ENCODE measurements at places on chromosomes 5 and 9.
A peak's percentile ranks its signal among the peaks of the same experiment; 100 is the strongest.

GRCh38 chr9:97297889-97298288 lies 9.6 kb upstream of the CCDC180 start:
- no peak overlapping the region for H3K4me3 ChIP-seq
- H3K27me3 ChIP-seq = no peaks in the 10 kb centered on the region
- DNase-seq = no peak
- no peaks in the 10 kb centered on the region for H3K4me1 ChIP-seq

- no peaks in the 10 kb centered on the region for H3K27me3 ChIP-seq
- no peaks in the 10 kb centered on the region for H3K4me1 ChIP-seq
- H3K36me3 ChIP-seq = no peaks in the 10 kb centered on the region
- H3K4me3 ChIP-seq = peak overlapping the region; percentile 45
- peak; percentile 91 for DNase-seq
Measured at GRCh38 chr5:142024771-142025304, 12.0 kb upstream of the GNPDA1 start.

- no peak for DNase-seq
- H3K4me3 ChIP-seq = no peak overlapping the region
- no peaks in the 10 kb centered on the region for H3K36me3 ChIP-seq
- H3K27ac ChIP-seq = no peak overlapping the region
- H3K27me3 ChIP-seq = no peaks in the 10 kb centered on the region
Measured at GRCh38 chr9:18472435-18472834, 1.5 kb upstream of the ADAMTSL1 start.

DNA sequence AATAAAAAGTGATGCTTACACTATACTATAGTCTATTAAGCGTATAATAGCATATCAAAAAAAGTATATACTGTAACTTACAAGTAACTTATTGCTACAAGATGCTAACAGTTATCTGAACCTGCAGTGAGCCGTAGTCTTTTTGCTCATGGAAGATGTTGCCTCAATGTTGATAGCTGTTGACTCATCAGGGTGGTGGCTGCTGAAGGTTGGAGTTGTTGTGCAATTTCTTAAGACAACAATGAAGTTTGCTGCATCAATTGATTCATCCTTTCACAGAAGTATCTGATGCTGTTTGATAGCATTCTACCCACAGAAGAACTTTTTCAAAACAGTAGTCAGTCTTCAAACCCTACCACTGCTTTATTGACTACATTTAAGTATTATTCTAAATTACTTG lies 7.8 kb upstream of the C9orf40 start:
- DNase-seq = no peak
- no peak overlapping the region for H3K27ac ChIP-seq
- no peaks in the 10 kb centered on the region for H3K36me3 ChIP-seq
- H3K4me1 ChIP-seq = no peaks in the 10 kb centered on the region

DNA sequence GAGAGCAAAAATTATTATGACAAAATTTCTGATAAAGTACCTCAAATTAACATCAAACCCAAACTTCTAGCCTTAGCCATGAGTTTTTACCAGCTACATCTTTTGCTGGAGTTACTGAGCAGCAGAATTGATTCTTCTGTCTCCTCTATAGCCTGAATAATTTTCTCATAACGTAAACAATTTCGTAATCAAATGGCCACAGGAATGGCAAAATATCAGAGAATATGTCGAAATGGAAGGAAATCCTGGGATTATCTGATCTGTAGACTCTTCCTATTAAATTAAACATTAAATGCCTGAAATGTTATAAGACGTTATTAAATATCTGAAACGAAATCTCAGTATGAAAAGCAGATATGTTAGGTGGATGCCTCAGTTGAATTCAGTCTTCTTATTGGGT lies 41.1 kb downstream of the LURAP1L start:
- H3K4me1 ChIP-seq = no peaks in the 10 kb centered on the region
- no peaks in the 10 kb centered on the region for H3K27me3 ChIP-seq
- no peak overlapping the region for H3K4me3 ChIP-seq
- H3K27ac ChIP-seq = peak overlapping the region; percentile 75
- H3K36me3 ChIP-seq = no peaks in the 10 kb centered on the region
- no peak for DNase-seq

DNA sequence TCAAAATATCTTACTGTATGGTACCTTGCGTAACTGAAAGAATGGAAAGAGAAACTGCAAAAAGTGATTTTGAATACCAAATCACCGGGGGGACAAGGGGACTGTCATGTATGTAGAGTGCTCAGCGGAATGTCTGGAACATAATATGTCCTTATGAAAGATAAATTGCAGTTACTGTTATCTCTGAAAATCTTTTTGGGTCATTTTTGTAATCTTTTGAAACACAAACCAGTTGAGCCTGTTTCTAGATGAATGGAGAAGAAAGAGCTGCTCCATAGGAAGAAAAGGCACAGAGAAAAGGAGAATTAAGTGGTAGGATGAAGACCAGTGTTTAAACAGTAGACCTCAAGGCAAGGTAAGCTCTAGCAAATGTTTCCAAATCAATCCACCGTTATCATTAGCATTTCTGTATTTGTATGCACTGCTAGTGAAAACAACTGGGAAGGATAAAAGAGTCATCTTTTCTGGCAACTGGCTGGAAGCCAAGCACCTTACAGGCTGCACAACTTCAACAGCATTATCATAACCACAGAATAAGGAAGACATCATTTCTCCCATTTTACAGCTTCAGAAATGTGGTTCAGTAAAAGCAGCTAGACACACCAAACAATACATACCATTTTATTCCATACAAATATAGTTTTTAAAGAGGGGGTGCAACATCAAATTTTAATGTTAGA lies 158.5 kb downstream of the TRPM3 start:
- H3K36me3 ChIP-seq = no peaks in the 10 kb centered on the region
- no peak overlapping the region for H3K27ac ChIP-seq
- no peaks in the 10 kb centered on the region for H3K4me1 ChIP-seq
- no peak for DNase-seq

DNA sequence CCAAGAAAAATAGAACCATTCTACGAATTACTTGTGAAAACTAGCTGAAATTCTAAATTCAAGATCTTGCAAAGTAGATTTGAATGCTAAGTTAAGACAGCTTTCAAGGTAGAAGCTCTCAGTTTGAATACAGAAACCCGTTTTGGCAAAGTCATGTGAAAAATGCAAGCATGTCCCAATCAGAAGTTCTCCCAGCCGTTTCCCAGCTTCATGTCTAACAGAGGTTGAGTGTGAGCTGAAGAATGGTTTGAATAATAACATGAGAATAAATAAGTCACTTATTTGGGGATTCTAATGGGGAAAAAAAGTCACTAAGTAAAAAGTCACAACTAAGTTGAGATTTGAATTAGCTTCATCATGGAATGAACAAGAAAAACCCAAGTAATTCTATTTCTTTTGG lies 152.5 kb upstream of the MAP3K1 start:
- no peaks in the 10 kb centered on the region for H3K36me3 ChIP-seq
- H3K27me3 ChIP-seq = no peaks in the 10 kb centered on the region
- DNase-seq = no peak

GRCh38 chr5:79924936-79925893 lies 65.8 kb downstream of the MTX3 start:
- no peak overlapping the region for H3K27ac ChIP-seq
- no peaks in the 10 kb centered on the region for H3K36me3 ChIP-seq
- DNase-seq = no peak
- no peaks in the 10 kb centered on the region for H3K27me3 ChIP-seq
- H3K4me1 ChIP-seq = no peaks in the 10 kb centered on the region
- H3K4me3 ChIP-seq = no peak overlapping the region

DNA sequence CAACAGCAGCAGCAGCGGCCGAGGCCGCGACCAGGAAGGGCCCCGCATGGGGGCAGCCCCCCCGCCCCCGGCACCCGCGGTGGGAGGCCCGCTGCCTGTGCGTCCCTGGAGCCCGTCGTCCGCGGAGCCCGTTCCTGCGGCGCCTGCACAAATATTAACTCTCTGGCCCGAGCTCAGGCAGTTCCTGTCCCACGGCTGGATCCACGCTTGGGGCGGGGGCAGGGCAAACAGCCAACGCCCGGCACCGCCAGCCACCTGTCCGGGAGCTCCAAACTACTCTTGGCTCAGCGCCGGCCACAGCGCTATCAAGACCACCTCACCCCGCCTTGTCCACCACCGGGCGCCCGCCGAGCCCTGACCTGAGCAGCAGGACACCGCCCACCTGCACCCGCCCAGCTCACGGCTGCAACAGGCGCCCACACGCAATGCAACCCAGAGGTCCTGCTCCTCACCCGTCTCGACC lies at the start of gene LRRC26:
Gene LRRC26 (minus strand): TSS at position 156 of the 463 bp plus-strand sequence. CDS start 108 bp downstream, at position 48.
- no peaks in the 10 kb centered on the region for H3K4me1 ChIP-seq
- H3K27ac ChIP-seq = no peak within 1 kb of the TSS
- no peaks in the 10 kb centered on the region for H3K36me3 ChIP-seq
- DNase-seq = no peak
- peak within 1 kb of the TSS; percentile 19 for H3K4me3 ChIP-seq

- H3K4me1 ChIP-seq = no peaks in the 10 kb centered on the region
- DNase-seq = no peak
- no peaks in the 10 kb centered on the region for H3K36me3 ChIP-seq
- H3K27me3 ChIP-seq = no peaks in the 10 kb centered on the region
Measured at GRCh38 chr5:151384106-151384505, 36.7 kb upstream of the SLC36A2 start.

DNA sequence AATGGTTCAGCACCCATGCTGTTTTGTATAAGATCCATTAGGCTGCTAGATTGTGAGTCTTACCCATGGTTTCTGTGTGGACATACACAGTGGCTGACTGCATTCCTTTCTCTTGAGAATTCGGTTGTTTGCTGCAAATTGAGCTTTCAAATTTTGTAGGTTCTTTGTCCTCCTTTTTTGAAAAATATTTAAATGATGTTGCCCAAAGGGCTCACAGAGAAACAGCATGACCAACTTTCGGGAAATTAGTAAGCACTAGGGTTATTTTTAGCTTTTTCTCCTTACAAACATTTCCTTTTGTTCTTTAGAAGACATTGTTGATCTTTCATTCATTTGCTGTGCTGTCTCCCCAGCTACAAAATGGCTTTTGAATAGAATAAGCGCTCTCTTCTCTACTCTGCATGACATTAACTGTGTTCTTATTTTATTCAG lies 79.4 kb downstream of the NLN start:
- H3K27ac ChIP-seq = no peak overlapping the region
- no peaks in the 10 kb centered on the region for H3K4me1 ChIP-seq
- H3K27me3 ChIP-seq = no peaks in the 10 kb centered on the region
- no peak overlapping the region for H3K4me3 ChIP-seq
- no peaks in the 10 kb centered on the region for H3K36me3 ChIP-seq

GRCh38 chr5:73120222-73121118 lies at the start of gene TMEM171:
Gene TMEM171, plus strand, starts transcription at chr5:73120575. Its CDS starts 2,799 bp downstream, at chr5:73123374.
- no peaks in the 10 kb centered on the region for H3K27me3 ChIP-seq
- peak within 1 kb of the TSS; percentile 60 for H3K4me3 ChIP-seq
- H3K27ac ChIP-seq = peak within 1 kb of the TSS; percentile 79
- H3K4me1 ChIP-seq = no peaks in the 10 kb centered on the region

DNA sequence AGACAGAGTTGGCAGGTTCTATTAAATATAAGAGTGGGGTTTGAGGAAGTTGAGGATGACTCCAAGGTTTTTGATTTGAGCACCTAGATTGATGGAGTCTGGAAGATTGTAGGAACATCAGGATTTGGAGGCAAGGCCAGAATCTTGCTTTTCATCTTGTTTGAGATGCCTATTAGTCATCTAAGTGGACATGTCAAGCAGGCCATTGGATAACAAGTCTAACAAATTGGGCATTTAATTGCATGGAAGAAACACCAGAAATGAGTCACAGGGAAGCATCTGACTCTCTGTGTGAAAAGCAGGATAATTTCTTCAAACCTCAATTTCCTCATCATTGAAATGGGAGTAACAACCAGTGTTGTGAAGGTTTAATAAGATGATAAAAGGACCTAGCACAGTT lies 53.3 kb upstream of the ARL15 start:
- H3K36me3 ChIP-seq = no peaks in the 10 kb centered on the region
- no peak overlapping the region for H3K4me3 ChIP-seq
- no peak overlapping the region for H3K27ac ChIP-seq
- no peak for DNase-seq
- H3K27me3 ChIP-seq = no peaks in the 10 kb centered on the region
- H3K4me1 ChIP-seq = no peaks in the 10 kb centered on the region

GRCh38 chr5:97553604-97554452 lies 370.8 kb upstream of the RIOK2 start:
- H3K27ac ChIP-seq = no peak overlapping the region
- no peak for DNase-seq
- H3K4me3 ChIP-seq = no peak overlapping the region
- H3K4me1 ChIP-seq = no peaks in the 10 kb centered on the region

- no peaks in the 10 kb centered on the region for H3K36me3 ChIP-seq
- DNase-seq = no peak
- no peaks in the 10 kb centered on the region for H3K4me1 ChIP-seq
- no peak overlapping the region for H3K4me3 ChIP-seq
- no peaks in the 10 kb centered on the region for H3K27me3 ChIP-seq
Measured at GRCh38 chr5:1919750-1920149, 37.0 kb upstream of the IRX4 start.

DNA sequence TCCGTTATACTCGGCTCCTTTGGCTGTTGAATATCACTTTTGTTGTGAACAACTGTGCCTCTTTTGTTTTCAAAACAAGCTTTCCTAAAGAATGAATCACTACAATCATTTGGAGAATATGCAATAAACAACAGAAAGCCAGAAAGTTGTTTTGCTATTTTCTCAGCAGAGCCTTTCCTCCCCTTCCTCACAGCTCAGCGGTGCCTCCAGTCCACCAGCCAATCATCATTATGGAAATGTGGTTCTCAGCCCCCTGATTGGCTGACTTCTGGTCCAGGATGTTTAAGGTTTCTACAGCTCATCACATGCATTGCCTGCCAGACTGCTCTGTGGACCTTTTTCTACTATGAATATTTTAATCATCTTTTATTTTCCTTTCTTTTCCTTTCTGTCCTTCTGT lies 9.1 kb upstream of the ZNF608 start:
- no peaks in the 10 kb centered on the region for H3K27me3 ChIP-seq
- no peak overlapping the region for H3K27ac ChIP-seq
- DNase-seq = no peak
- no peak overlapping the region for H3K4me3 ChIP-seq
- no peaks in the 10 kb centered on the region for H3K4me1 ChIP-seq

DNA sequence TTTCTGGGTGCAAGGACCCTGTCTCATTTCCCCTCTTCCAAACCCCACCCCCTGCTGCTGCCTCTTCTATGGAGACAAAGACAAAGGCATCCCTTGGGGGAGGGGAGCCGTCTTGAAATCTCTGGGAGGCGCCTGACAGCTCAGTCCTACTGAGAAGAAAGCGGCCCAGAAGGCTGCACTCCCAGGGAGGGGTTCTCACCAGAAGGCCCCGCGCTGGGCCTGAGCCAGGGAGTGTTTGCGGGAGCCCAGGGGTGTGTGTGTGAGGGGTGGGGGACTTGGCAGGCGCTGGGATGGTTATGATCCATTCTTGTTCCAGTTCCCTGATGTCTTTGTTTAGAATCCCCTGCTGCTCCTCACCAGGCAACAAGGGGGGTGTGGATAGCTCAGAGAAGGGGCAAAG lies 45.7 kb upstream of the ALDH1B1 start:
- H3K27ac ChIP-seq = no peak overlapping the region
- no peak for DNase-seq
- H3K4me3 ChIP-seq = no peak overlapping the region
- no peaks in the 10 kb centered on the region for H3K27me3 ChIP-seq
- no peaks in the 10 kb centered on the region for H3K4me1 ChIP-seq
- H3K36me3 ChIP-seq = no peaks in the 10 kb centered on the region

Measured in right lobe of liver (tissue), 6 donors.